CD14-positive monocyte (primary cell): ENCODE measurements at places on chromosomes 12 and 14.
A peak's percentile ranks its signal among the peaks of the same experiment; 100 is the strongest.

- DNase-seq, result no peak
These were observed 23.6 kb downstream of the ARMH4 start for GRCh38 chr14:58128416-58128815.

DNA sequence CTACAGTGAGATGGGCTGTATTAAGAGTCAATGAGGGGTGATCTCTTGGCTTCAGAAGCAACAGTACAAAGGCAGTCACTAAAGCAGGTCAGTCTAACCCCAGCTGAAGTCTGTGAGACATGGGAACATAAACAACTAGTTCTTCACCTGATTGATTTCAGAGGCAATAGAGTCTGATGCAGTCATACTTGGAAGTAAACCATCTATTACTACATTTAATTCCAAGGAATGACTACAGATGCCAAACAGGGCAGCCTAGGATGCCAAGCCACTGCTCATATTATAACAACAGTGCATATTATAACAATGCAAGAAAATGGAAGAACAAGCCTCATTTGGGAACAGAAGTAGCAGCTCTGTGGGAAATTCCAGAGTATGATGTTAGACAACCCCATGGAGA lies 35.8 kb downstream of the GRIN2B start:
- no peak for DNase-seq

DNA sequence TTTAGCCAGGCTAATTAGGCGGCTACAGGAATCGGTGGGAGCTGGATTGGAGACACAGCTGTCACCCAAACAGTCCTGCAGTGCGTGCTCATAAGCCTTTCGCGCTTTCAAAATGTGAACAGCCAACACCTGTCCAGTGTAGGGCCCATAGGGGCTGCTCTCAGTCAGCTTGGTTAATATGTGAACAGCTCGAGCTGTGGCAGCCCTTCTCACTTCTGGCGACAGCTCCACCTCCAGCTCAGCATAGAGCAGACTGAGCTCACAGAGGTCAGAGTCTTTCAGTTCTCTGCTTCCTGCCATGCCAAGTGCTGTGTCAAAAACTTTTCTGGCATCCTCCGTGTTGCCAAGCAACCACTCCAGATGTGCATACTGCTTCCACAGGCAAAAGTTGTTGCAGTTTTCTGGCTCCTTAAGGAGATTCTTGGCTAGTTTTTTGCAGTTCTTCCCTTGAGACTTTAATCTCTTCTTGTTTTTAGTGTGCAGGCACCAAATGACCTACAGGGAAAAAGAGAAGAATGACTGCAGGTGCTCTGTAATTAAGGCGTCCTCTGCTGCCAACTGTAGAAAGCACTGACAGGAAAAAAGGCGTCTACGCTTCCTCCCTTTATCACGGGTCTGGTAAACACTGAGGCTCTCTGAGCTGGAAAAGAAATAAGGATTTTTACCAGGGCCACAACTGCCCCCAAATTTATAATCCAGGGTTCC lies 32.5 kb downstream of the PSMC1 start:
- DNase-seq, result no peak

DNA sequence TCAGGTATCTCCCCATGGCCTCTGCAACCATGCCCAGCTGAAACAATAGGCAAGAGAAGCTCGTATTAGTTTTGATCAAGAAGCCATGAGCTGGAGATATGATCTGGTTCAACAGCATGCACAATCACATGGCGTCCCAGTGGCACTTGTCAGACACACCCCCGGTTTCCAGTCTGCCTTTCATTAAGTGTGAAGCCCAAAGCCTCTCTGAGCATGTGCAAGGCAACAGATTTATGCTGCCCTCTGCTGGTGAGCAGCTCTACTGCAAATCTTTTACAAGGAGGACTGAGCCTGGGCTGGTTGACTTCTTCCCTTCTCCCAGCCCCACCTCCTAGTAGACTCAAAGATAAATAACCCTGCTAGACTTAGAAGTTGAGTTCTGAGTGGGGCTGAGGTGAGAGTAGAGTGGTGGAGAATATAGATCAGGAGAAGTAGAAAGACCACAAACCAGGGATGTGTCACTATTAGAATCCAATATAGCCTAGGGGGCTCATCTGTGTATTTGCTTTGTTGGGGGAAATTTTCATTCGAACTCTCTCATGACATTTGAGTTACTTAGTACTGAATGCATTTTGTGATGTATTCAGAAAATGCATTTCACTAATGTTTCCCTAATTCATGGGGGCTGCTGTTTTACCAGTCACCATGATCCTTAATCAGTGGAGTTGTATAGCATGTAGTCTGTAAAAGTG lies 53.7 kb upstream of the MBIP start:
- peak; percentile 65 for DNase-seq

DNA sequence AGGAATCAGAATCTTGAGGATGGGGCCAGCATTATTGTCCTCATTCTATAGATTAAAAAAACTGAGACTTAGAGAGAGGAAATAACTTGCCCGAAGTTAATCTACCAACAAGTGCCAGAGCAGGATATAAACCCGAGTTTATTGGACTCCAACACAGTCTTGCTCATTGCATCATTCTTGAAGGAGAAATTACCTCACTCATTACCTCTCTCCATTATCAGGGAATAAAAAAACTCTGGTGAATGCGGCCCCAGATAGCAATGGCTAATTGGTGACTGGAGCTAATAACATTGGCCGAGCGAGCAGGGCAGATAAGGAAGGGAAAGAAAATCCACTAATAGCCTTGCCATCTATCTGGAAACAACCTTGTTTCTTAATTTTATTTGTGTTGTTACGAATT lies 24.7 kb upstream of the TMED10 start:
- DNase-seq, result no peak

GRCh38 chr12:24584032-24584675 lies 364.7 kb downstream of the BCAT1 start:
- no peak for DNase-seq

DNA sequence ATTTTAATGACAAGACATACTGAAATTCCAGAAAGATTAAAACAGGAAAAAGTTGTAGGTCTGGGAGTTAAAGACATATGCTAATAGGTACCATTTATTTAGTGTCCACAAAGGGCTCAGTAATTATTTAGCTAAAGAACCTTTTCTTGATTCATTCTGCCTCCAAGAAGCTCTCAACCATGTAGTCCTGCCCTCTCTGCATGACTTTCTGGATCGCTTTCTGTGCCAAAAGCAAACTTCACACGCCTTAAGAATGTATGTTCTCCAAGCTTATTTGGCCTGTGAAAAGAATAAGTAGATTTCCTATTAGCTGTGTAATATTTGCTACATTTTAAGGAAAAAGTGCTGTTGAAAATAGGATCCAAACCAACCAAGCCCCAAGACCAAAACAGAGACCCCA lies 291.7 kb downstream of the C12orf75 start:
- no peak for DNase-seq

- no peak for DNase-seq
These were observed 63.5 kb upstream of the DCD start for GRCh38 chr12:54711669-54712068.

GRCh38 chr14:95518045-95518751 lies 1.7 kb upstream of the SYNE3 start:
- peak; percentile 47 for DNase-seq

GRCh38 chr14:23057757-23058653 lies 685 bp upstream of the CDH24 start:
- peak; percentile 78 for DNase-seq

GRCh38 chr14:100025111-100025510 lies 40.1 kb upstream of the EVL start:
- no peak for DNase-seq
